H4 (cell line): ENCODE measurements at places on chromosomes 3 and 15.

GRCh38 chr3:98361289-98361688 is 7.6 kb downstream of the OR5K4 start:
- DNase-seq, result no peak

DNA sequence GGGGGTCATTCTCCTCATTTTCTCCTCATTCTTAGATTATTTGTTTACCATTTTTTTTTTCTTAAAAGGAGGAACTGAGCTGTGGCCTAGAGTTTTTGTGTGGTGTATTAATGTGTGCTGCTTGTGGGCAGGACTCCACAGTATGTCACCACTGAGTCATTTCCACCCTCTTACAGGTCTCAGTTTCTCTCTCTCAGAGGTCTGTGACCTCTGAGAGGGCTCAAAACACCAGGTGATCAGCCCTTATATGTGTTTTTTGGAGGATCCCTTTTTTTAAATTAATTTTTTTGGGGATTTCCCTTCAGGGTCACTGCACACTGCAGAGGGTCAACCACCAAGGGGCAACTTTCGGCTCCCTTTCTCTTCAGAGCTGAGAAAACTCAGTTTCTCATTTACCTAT is 166.4 kb downstream of the SUCNR1 start:
- no peak for DNase-seq

- DNase-seq, result no peak
Observed at GRCh38 chr3:81086348-81086747, 675.1 kb downstream of the GBE1 start.

DNA sequence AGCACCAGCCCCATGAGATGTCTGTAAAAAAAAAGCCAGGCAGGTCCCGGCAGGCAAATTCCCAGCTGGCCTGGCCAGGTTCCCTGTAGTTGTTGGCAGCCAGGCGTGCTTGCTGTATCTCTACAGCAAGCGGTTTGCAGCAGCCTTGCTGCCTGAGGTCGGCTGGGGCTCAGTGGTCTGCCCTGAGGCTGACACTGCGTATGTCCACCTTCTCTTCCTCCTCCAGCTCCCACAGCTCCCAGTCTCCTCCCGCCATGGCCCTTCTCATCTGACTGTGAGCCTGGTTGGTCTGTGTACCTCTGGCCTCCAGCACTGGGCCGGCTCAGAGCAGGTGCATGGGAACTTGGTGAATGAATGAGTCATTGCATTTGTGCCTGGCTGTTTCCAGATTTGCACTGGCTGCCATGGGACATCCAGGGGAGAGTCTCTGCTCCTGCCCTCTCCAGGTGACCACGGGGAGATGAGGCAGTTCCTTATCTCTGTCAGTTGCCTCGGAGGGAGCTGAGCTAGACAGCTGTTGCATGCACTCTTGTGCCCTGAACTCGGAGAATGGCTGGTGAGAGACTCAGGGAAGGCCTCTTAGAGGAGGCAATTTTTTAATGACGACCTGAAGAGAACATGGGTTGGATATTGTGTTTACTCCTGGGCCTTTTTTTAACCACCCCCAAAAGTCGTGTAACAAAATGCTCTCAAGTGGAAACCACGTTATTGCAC is 43.0 kb downstream of the SPSB4 start:
- no peak for DNase-seq

GRCh38 chr3:167862104-167862730 is 126.7 kb downstream of the SERPINI1 start:
- no peak for DNase-seq

DNA sequence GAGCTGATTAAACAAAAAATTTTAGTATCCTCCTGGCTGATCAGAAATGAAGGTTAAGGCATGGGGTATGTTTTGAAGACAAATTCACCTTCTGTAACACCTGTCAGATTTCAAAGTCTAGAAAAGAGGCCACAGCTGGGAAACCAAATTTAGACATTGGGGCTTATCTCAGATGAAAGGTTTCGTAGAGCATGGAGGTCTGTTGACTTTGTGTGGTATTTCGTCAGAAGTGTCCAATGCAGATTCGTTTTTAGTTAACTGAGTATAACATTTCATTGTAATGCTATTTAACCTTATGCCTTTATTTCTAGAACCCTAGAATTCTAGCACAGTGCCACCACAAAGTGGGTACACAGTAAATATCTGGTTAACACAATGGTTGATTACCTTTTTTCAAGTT is 61.7 kb downstream of the FNDC3B start:
- no peak for DNase-seq

GRCh38 chr15:41597787-41598186 is 38.8 kb downstream of the TYRO3 start:
- no peak for DNase-seq

GRCh38 chr3:112261742-112262141 is 32.3 kb downstream of the SLC9C1 start:
- no peak for DNase-seq

GRCh38 chr3:11845651-11846050 is 1.0 kb downstream of the TAMM41 start:
- no peak for DNase-seq

GRCh38 chr15:56978898-56979662 is 60.6 kb downstream of the TCF12 start:
- no peak for DNase-seq

DNA sequence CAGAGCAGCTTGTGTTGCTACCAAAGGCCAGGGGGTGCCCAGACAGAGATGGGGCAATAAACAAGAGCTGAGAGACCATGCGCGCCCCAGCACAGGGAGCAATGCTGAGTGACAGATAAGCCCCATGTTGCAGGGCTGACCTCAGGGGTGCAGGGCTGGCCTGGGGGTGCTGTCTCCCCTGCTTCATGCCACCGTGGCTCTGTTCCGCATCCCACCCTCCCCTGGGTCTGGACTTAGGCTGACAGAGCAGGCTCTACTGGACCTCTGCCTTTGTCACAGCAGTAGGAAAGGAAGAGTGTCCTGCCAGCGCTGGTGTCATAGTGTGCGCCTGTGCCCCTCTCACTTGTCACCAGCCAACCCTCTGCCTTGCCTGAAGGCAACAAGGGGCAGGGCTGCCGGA is 67.4 kb upstream of the IQSEC1 start:
- DNase-seq, result no peak

GRCh38 chr3:88149101-88149508 is 654 bp upstream of the C3orf38 start:
- DNase-seq, result peak; percentile 2

- no peak for DNase-seq
Observed at GRCh38 chr15:74709011-74709410, 13.2 kb upstream of the EDC3 start.

GRCh38 chr3:163768048-163768447 is 1310.2 kb downstream of the SI start:
- no peak for DNase-seq

DNA sequence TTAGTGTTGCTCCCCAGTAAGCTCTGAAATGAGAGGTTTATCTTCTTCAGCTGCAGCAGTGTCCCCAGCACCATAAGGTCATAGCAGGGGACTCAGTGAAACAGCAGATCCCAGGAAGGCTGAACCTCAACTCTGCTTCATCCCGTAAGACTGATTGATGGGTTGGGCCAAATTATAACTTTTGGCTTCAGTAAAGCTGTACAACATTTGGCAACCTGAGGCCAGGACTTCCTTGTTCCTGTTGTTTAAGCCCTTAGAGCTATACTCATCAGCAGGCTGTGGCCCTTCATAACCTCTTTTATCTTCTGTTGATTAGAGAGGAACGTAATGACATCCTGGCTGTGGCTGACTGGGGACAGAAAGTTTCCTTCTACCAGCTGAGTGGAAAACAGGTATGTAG is 29.0 kb downstream of the IFT122 start:
- DNase-seq, result no peak

GRCh38 chr15:48721061-48721810 is 75.7 kb upstream of the FBN1 start:
- DNase-seq, result no peak

- no peak for DNase-seq
Observed at GRCh38 chr3:26621906-26622620, 509 bp upstream of the LRRC3B start.

DNA sequence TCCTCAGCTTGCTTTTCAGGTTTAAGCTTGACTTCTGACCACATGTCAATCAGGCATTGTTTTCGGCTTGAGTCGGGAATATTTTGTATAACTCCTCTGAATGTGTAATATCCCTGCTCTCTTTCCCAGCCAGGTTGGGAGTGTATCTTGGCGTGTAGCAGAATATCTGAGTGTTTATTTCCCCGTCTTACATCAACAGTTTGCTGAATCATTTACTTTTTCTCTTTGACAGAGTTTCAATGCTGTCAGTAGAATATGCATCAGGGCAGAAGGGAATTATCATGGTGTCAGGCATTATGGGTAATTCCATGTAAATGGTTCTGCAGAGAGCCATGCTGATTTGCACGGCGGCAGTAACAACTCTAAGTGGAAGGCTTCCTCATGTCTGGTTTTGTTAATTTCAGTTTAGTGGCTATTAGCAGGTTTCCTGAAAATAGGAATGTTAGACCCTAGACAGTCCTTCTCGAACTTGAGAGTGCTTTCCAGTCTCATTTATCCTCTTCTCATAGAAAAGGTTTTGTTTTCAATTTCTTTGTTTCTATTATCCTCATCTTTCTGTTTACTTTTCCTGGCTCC is 566.3 kb downstream of the AGBL1 start:
- peak; percentile 10 for DNase-seq

- DNase-seq, result no peak
Observed at GRCh38 chr3:194064380-194065332, 71.3 kb upstream of the HES1 start.

- no peak for DNase-seq
Observed at GRCh38 chr15:87743562-87743961, 513.0 kb downstream of the NTRK3 start.

GRCh38 chr15:60299452-60300047 is 98.2 kb downstream of the ANXA2 start:
- DNase-seq, result no peak

DNA sequence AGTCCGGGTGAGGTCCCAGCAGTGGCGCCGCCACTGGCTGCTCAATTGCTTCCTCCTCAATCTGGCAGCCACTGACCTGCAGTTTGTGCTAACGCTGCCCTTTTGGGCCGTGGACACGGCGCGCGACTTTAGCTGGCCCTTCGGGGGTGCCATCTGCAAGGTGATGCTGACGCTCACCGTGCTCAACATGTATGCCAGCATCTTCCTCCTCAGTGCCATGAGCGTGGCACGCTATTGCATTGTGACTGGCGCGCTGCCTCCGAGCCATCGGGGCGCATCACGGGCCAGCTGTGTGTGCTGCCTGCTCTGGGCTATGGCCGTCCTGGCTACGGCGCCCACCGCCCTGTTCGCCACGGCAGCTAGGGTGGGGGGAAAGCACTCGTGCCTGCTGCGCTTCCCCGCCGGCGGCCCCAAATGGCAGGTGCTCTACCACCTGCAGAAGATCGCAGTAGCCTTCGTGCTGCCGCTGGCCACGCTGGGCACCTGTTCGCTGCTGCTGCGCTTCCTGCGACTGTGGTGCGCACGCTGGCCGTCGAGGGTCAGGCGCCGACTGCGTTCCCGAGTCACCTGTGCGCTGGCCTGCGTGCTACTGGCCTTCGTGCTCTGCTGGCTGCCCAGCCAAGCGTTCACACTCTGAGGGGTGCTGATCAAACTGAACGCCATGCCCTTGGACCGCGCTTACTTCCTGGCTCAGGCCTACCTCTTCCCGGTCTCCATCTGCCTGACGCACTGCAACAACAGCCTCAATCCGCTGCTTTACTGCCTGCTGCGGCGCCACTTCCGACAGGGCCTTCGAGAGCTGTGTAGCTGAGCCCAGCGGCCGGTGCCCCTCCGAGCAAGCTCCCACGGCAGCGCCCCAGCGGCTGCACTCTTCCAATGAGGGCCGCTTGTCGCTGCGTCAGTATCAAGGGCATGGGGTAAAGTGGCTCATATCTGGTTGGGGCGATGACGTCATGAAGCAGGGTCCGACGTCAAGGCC is 20.3 kb upstream of the ADAMTS7 start:
- no peak for DNase-seq

DNA sequence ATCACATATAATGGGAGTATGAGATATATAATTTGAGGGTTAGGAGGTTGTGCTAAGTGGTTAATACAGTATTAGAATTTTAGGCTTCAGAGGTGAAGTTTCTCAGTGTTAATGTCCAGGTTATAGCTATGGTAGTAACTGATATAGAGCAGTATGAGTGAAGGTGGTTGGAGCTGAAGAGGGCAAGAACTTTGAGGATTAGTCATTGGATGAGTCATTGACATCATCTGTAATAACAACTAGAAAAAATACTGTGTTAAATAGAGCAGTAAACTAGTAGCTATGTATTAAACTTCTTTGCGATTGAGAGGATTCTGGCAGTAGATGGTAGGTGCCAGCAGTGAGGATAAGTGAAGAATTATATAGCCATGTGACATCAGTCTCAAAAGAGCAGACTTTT is 47.5 kb upstream of the EIF3J start:
- peak; percentile 16 for DNase-seq

DNA sequence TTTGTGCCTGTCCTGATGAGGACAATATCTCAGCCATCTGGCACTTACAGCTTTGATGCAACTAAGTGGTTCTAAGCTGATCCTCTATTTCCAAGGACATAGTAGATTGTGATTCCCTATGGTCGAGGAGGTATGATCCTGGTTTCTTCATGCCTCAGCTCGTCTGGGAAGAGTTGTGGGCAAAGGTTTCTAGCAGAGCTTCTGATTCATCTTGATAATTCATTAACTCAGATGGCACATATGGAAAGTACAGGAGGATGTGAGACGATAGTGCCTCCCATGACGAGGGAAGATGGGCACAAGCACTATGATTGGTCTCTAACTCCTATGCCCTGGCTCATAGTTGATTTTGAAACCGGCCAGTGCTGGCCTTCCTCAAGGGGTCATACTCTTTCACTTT is 334.2 kb upstream of the SEMA6D start:
- no peak for DNase-seq

DNA sequence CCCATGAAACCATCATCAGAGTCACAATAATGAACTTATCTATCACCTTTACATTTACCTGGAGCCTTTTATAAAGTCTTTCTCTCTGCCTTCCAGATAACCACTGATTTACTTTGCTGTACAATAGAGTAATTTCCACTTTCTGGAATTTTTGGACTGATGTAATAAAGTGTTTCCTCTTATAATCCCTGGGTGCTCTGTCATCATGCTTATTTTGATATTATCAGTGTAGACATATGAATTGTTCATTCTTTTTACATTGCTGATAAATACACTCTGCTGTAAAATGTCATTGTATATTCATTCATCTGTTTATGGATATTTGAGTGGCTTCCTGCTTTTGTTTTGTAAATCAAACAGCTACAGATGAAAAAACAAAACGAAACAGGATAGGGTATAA is 27.0 kb upstream of the IREB2 start:
- DNase-seq, result no peak

GRCh38 chr3:58848826-58849225 is 182.3 kb upstream of the FAM3D start:
- DNase-seq, result no peak

- no peak for DNase-seq
Observed at GRCh38 chr3:196985954-196986885, 17.6 kb upstream of the PIGZ start.

DNA sequence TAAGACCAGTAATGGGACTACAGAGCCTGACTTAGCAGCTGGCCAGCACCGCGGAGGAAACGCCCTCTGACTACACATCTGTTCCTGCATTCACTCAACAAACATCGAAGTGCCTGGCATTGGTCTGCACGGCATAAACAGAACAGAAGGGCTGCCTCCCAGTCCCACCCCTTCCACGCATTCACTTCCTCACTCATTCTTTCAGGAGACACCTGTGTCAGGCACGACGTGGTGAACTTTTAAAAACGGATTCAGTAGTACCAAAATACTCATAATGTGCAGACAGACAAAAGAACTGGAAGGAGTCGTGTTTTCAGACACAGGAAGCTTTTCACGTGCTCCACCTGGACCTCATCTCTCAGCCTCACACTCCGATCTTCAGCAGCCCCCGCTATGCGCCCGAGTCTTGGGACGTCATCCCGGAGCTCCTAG is 123.3 kb downstream of the XXYLT1 start:
- DNase-seq, result peak; percentile 53

GRCh38 chr3:195165790-195166189 is 105.2 kb downstream of the XXYLT1 start:
- no peak for DNase-seq
